ENCODE measurements at places on chromosomes 13 and 19.

GRCh38 chr13:24618011-24618955 lies 61.9 kb upstream of the ATP12A start:
- no peak overlapping the region for H3K27ac ChIP-seq
- no peaks in the 10 kb centered on the region for H3K27me3 ChIP-seq
- DNase-seq = no peak
- H3K4me3 ChIP-seq = no peak overlapping the region
- H3K4me1 ChIP-seq = no peaks in the 10 kb centered on the region

DNA sequence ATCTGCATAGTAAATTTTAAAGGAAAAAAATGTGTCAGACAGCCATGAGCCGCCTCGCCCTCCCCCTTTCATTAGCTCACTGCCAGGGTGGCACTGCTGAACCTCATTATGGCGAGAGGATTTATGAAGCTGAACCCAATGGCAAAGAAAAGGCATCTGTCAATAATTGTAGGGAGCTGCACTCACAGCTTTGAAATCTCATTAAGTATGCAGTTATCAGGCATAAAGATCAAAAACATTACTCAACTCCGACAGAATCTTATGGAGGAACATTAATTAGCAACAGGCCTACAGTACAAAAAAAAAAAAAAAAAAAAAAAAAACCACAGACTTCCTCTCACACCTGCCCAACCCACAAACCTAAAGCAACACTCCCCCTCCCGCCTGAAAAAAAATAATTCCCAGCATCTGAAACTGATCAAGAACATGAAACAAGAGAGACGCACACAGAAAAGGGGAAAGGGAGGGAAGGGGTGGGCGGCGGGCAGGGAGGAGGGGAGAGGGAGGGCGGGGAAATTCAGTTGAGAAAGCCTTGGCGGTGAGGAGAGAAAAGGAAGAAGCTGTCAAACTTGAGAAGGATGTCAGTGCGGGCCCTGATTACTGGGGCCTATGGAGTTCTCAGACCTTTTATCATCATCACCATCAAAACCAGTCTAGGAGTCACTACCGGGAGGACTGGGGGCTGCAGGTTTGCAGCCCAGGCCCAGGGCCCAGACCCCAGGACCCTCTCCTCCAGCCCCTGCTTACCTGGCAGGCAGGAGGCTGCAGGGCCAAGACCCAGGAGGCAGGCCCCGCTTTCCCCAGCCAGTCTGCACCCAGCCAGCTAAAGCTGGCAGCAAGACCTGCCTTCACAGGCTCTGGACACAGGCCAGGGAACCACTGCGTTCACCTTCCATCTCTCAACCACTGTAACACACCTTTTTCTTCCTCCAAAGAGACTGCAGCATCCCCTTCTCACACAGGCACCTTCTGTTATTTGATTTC lies 8.9 kb downstream of the TSHZ3 start:
- no peak overlapping the region for H3K4me3 ChIP-seq
- H3K36me3 ChIP-seq = no peaks in the 10 kb centered on the region
- no peaks in the 10 kb centered on the region for H3K27me3 ChIP-seq
- DNase-seq = no peak

GRCh38 chr13:39587939-39588338 lies 15.1 kb downstream of the LHFPL6 start:
- H3K4me1 ChIP-seq = no peaks in the 10 kb centered on the region
- H3K36me3 ChIP-seq = no peaks in the 10 kb centered on the region
- no peak for DNase-seq

DNA sequence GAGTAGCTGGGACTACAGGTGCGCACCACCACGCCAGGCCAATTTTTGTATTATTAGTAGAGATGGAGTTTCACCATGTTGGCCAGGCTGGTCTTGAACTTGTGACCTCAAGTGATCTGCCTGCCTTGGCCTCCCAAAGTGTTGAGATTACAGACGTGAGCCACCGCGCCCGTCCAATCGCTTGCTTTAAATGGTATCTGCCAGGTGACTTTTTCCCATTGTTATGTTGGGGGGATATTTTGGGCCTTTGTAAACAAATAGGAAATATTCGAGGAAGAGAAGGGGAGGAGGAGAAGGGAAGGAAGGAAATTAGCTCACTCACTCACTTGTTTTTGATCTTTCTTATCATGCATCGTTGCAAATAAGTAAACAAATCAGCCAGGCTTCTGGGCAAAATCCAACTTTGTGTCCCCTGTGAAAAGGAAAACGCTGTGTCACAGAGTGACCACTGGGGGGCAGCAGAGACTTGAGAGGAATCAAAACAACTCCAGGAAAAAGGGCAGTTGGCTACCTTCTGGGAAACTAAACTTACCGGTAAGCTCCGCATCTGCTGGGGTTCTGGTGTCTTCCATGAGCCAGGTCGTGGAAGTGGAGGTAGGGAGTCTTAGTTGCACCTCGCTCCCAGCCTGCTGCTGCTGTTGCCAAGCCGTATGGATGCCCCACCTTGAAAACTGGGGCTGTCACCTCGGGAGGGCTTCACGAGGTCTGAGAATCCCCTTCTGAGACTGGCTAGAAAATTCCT lies 9.3 kb upstream of the RANBP3 start:
- no peak overlapping the region for H3K4me3 ChIP-seq
- no peaks in the 10 kb centered on the region for H3K36me3 ChIP-seq
- peaks cover 55% of the 10 kb centered on the region for H3K4me1 ChIP-seq
- H3K27me3 ChIP-seq = no peaks in the 10 kb centered on the region
- H3K27ac ChIP-seq = no peak overlapping the region
- no peak for DNase-seq

GRCh38 chr19:15255359-15255990 lies 23.2 kb upstream of the EPHX3 start:
- peaks cover 21% of the 10 kb centered on the region for H3K4me1 ChIP-seq
- H3K36me3 ChIP-seq = peaks cover 99% of the 10 kb centered on the region
- H3K27ac ChIP-seq = no peak overlapping the region
- H3K4me3 ChIP-seq = no peak overlapping the region

DNA sequence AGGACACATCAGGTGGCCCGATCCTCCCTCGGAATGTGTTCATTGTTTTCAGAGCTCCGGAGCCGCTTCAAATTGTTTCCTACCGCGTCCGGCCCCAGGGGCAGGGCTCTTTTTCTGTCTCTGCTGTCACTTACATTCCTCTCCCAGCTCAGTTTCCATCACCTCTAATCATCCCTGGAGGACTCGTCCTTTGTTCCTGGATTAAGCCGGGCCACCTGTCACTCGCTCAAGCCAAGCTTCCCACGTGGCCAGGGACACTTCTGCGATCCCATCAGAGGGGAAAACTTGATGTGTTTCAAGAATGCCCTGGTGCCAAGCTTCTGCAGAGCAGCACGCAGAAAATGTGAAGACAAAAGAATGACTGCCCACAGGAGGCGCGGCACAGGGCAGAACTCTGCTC lies 13.5 kb downstream of the IL17D start:
- H3K27ac ChIP-seq = no peak overlapping the region
- H3K4me1 ChIP-seq = peaks cover 16% of the 10 kb centered on the region
- DNase-seq = no peak

DNA sequence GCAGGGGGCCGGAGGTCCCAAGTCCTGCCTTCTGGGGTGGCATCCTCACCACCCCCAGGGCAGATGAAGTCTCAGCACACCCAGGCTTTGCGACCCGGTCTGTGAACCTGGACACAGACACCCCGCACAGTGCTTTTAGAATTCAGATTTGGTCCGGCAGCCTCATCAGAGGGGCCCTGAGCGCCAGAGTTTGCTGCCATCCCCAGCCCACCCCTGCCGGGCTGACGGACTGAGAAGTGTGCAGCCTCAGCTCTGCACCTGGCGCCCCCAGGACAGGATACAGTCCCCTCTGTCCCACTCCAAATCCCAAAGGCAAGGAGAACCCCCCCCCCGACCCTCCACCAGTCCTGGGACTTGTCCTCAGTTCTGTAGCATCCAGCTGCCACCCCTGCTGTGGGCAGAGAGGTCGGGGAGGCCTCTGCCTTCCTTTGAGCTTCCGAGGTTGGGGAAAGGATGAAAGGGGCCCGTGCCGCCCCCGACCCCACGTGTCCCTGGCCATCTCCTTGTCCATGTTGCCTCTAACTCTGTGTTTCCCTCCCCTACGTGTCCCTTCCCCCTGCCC lies 16.9 kb downstream of the CAPN12 start:
- no peak overlapping the region for H3K4me3 ChIP-seq
- no peaks in the 10 kb centered on the region for H3K27me3 ChIP-seq
- H3K27ac ChIP-seq = no peak overlapping the region
- H3K4me1 ChIP-seq = peaks cover 64% of the 10 kb centered on the region
- no peak for DNase-seq
- peaks cover 72% of the 10 kb centered on the region for H3K36me3 ChIP-seq

DNA sequence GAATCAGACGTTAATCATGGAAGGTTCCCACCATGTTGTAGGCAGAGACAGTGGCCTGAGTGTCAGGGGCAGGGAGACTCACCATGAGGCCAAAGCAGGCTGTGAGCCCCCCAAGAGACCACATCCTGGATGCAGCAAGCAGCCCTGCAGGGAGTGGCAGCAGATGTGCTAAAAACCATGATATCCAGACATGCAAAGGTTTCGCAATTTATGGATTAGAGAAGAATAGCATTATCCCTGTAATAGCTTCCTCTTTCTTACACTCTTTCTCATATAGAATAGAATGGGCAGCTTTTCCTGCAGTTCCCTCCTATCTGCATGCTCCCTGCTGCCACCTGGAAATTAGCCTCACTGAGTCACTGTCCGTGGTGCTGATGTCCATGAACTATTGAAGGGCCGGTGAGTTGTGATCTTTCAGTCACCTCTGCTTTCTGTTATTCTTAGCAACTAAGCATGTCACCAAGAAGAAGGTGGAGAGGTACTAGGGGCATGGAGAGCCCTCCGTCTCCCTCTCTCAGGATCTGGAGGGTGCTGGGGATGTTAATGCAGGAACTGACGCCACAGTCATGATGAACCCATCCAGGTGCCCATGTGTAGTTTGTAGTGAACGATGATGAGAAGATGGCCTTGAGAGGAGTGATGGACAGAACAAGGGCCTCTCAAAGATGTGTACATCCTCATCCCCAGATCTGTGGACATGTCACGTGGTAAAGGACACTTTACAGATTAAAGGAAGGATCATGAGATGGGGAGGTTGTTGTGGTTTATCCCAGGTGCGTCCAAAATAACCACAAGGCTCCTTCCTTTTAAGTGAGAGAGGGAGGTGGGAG lies 9.9 kb downstream of the CEACAM4 start:
- H3K4me3 ChIP-seq = no peak overlapping the region
- no peak overlapping the region for H3K27ac ChIP-seq
- H3K36me3 ChIP-seq = no peaks in the 10 kb centered on the region
- DNase-seq = no peak
- no peaks in the 10 kb centered on the region for H3K27me3 ChIP-seq
- H3K4me1 ChIP-seq = no peaks in the 10 kb centered on the region

DNA sequence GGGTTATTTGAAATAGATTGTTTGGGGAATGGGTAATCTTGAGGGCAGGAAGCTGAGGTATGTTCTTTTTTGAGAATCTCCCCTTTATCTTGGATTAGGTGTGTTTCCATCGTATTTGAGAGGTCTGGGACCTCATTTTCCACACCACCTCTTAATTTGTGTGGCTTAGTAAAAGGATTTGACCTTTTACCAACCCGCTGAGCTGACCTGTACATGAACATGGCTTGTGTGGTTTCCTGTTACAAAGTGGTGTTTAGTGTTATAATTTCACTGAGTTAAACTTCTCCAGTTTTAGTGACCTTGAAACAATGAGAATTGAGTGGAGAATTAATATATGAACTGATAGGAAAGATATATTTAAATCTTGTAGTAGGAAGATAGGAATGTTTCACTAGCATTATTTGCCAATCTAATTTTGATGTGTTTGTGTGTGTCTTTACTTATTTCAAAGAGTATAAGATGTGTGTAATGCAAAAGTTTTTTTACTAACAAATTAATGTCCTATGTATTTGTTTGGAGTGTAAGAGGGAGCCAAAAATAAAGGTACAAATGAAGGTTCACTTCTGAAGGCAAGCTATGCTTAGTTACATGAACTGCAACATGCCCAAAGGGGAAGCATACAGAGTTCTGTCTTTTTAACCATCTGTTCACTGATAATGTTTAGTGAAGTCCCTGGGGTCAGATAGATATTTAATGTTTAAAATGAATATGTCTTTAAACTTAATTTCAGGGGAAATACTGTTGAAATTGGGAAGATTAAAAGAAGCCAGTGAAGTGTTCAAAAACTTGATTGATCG lies 17.1 kb downstream of the NAA16 start:
- H3K27ac ChIP-seq = no peak overlapping the region
- H3K36me3 ChIP-seq = peaks cover 82% of the 10 kb centered on the region
- H3K4me1 ChIP-seq = no peaks in the 10 kb centered on the region
- H3K27me3 ChIP-seq = no peaks in the 10 kb centered on the region
- DNase-seq = no peak

DNA sequence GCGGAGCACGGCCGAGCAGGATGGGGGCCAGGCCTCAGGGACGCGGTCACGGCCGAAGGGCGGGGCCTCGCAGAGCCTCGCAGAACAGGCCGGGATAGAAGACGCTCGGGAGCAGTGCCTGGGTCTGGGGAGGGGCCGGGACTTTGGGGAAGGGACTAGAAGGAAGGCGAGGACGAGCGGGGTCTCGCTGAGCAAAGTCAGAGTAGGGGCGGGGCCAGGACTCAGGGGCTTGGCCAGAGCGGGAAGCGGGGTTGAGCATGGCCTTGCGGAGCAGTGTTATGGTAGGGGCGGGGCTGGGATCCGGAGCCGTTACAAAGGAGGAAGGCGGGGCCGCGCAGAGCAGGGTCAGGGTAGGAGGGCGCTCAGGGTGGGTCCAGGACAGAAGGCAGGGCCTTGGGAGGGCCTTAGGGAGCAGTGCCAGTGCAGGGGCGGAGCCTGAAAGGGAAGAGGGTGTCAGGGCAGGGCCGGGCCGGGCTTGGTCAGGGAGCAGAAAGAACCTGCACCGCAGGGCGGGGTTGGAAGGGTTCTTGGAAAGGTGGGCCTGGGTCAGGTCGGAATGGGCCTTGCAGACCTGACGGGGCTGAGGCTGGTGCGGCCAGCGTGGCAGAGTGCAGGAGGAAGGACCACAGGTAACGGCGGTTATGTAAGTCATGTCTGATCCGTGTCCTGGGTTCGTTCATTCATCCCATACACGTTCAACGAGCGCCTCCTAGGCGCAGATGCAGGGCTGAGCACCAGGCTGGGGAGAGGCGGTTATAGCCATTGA lies 533 bp upstream of the ATP8B3 start:
- H3K4me1 ChIP-seq = peaks cover 18% of the 10 kb centered on the region
- H3K4me3 ChIP-seq = peak overlapping the region; percentile 57
- H3K27me3 ChIP-seq = no peaks in the 10 kb centered on the region
- DNase-seq = peak; percentile 83

DNA sequence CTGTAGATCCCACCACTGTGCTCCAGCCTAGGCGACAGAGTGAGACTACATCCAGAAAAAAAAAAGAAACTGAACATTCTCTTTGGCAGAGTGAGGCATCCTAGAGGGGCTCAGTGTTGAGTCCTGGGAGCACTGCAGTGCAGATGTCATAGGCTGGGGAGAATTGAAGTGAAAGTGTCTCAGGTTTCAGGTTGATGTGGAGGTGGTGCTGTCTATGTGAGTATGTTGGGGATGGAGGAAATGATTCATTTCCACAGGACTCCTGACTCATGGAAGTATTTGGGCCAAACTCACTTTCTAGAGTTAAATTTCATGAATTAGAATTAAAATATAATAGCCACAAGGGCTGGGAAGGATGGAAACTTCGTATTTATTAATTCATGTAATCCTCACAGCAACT lies 134.4 kb upstream of the TSC22D1 start:
- peaks cover 11% of the 10 kb centered on the region for H3K4me1 ChIP-seq
- no peak overlapping the region for H3K4me3 ChIP-seq
- no peak for DNase-seq
- no peak overlapping the region for H3K27ac ChIP-seq

GRCh38 chr13:70386919-70387318 lies 278.7 kb upstream of the KLHL1 start:
- no peaks in the 10 kb centered on the region for H3K27me3 ChIP-seq
- H3K36me3 ChIP-seq = no peaks in the 10 kb centered on the region
- no peaks in the 10 kb centered on the region for H3K4me1 ChIP-seq
- DNase-seq = no peak

All from esophagus squamous epithelium (tissue), 5 donors.